Breast epithelium (tissue), 4 donors: ENCODE measurements at places on chromosomes 7 and 10.

GRCh38 chr7:95157381-95157780 lies 167.0 kb downstream of the PON1 start:
- no peak for DNase-seq

GRCh38 chr7:130912862-130913638 lies 179.0 kb upstream of the KLF14 start:
- no peak for DNase-seq

DNA sequence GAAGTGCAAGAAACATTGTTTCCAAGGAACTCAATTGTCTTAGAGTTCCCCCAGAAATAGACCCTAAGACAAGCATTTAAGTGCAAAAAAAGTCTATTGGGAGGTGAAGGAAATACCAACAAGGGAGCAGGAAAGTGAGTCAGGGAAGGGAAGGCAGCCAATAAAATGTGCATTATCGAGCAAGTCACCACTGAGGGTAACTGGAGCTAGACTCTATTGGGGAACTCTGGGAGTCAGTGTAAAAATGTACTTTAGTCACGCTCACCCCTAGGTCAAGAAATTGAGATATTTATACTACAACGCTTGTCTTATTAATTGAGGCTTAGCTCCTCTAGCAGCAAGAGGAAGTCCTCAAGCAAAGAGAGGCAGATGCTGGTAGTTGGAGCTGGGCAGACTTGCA lies 137.7 kb downstream of the RTKN2 start:
- DNase-seq, result no peak

DNA sequence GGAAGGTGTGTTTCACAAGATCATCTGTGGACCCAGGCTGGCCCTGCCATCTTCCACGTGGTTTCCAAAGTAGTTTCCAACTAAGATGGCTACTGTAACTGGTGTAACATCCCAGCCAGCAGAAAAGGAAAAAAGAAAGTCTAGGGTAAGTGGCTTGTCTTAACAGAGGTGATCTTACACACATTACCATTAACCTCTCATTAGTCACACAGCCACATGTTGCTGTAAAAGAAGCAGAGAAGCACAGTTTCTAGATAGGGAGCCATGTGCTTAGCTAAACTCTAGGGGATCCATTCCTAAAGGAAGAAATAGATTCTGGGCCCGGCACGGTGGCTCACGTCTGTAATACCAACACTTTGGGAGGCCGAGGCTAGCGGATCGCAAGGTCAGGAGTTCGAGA lies 54.3 kb downstream of the ZNF438 start:
- DNase-seq, result no peak

DNA sequence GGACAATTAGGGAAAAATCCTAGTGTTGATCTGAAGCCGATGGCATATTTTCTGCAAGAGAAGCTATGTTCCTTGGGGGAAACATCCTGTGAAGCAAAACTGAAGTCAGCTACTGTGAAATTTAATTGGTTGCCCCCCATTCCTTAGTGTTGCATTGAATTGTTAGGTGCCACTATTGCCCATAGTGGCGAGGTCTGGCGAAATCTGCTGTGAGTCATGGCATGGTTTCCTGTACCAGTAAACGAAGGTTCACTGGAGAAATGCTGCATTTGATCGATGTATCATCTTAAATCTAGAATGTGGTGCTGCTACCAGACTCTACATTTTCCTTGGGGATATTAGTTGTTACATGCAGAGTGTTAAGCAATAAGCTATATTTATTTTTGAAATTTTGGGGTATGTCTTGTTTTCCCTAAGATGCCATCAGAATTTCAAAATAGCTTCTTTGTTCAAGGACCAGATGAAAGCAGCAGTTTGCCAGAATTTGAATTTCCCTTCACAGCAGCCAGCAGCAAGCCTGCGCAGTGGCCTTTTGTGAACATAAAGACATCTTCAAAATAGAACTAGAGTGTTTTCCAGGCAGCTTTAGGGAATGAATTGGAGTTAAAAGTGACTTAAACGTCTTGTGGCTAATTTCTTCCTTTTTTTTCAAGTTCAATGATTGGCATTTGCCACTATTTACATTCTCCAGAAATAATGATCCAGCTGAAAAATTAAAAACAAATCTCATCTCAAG lies 348.6 kb upstream of the COBL start:
- DNase-seq, result no peak
